Stimulated activated naive B cell treated with anti-CD40 and anti-IgM and Interleukin-4, amounts not matched to agents 10 μg/mL and 1 μg/mL and 100 μg/mL, for 72 hours (primary cell): ENCODE measurements at places on chromosomes 2 and 18.

DNA sequence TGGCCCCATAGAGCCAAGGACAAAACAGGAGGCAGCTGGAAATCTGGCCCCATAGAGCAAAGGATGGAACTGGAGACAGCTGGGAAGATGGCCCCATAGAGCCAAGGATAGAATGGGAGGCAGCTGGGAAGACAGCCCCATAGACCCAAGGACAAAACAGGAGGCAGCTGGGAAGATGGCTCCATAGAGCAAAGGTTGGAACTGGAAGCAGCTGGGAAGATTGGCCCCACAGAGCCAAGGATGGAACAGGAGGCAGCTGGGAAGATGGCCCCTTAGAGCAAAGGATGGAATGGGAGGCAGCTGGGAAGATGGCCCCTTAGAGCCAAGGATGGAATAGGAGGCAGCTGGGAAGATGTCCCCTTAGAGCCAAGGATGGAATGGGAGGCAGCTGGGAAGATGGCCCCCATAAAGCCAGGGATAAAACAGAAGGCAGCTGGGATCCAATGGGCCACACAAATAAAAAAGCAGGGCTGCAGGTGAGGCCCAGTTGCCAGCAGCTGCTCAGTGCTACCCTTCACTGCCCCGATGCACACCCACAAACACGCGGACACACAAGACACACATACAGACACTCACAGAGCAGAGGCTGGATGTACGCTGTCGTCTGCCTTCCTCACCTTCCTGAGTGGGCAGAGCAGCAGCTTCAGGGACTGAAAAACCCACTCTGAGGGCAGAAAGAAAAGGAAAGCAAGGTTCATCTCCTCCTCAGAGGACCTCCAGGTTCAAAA lies 505.4 kb upstream of the MYT1L start:
- H3K4me1 ChIP-seq, result no peaks in the 10 kb centered on the region
- no peaks in the 10 kb centered on the region for H3K36me3 ChIP-seq
- H3K4me3 ChIP-seq, result no peak overlapping the region

- no peaks in the 10 kb centered on the region for H3K27me3 ChIP-seq
- no peak for DNase-seq
- H3K4me3 ChIP-seq, result peak overlapping the region; percentile 66
- peaks cover 25% of the 10 kb centered on the region for H3K36me3 ChIP-seq
- peak overlapping the region; percentile 73 for H3K27ac ChIP-seq
- H3K4me1 ChIP-seq, result peaks cover 46% of the 10 kb centered on the region
These were observed 62.7 kb downstream of the ZCCHC2 start for GRCh38 chr18:62585274-62586150.

GRCh38 chr18:26005950-26006349 lies 84.5 kb downstream of the SS18 start:
- H3K27me3 ChIP-seq, result no peaks in the 10 kb centered on the region
- H3K27ac ChIP-seq, result no peak overlapping the region
- no peaks in the 10 kb centered on the region for H3K4me1 ChIP-seq
- H3K36me3 ChIP-seq, result peaks cover 8% of the 10 kb centered on the region
- DNase-seq, result no peak

DNA sequence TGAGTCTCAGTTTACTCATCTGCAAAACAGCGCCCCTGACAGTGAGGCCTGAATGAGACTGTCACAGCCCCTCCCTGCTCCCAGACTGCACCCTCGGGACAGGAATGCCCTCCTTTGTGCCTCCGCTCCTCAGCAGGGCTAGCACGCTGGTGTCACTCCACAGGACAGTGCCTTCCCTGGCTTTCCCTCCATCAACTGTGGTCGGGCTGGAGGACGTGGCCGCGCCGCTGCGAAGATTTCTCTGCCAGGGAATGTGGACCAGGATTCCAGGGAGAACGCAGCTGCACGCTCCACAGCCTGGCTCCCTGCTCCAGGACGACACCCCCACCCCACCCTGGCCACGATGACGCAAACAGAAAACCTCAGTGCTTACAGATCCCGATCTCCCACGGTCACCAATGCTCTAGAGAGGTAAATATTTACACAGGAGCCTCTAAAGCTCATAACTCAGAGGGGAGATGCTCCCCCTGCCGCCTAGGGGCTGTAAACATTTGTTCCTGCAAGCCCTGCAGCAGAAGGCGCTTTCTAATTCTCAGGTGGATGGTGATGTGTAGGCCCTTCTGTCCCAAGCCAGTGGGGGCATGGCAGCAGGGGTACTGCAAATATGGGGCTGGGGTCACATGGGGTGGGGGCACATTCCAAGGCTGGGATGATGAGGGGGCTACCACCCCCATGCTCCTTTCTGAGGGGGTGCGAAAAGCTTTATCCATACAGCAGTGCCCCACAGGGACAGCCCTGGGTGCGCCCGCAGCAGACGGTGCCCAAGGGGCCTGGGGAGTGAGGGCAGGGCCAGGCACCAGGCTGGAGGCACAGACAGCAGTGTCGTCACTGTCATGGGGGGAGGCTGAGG lies 12.4 kb downstream of the HS6ST1 start:
- H3K27me3 ChIP-seq, result no peaks in the 10 kb centered on the region
- H3K4me1 ChIP-seq, result peaks cover 41% of the 10 kb centered on the region
- no peak for DNase-seq
- H3K27ac ChIP-seq, result peak overlapping the region; percentile 88
- H3K4me3 ChIP-seq, result no peak overlapping the region
- H3K36me3 ChIP-seq, result peaks cover 3% of the 10 kb centered on the region

- H3K27ac ChIP-seq, result no peak overlapping the region
- no peak overlapping the region for H3K4me3 ChIP-seq
- no peaks in the 10 kb centered on the region for H3K36me3 ChIP-seq
- H3K4me1 ChIP-seq, result no peaks in the 10 kb centered on the region
- H3K27me3 ChIP-seq, result no peaks in the 10 kb centered on the region
These were observed 25.1 kb downstream of the BMP10 start for GRCh38 chr2:68846091-68846490.

- no peak for DNase-seq
- H3K4me1 ChIP-seq, result no peaks in the 10 kb centered on the region
- no peak overlapping the region for H3K27ac ChIP-seq
- H3K4me3 ChIP-seq, result no peak overlapping the region
- no peaks in the 10 kb centered on the region for H3K27me3 ChIP-seq
These were observed 85.2 kb upstream of the GRB14 start for GRCh38 chr2:164706522-164706921.

DNA sequence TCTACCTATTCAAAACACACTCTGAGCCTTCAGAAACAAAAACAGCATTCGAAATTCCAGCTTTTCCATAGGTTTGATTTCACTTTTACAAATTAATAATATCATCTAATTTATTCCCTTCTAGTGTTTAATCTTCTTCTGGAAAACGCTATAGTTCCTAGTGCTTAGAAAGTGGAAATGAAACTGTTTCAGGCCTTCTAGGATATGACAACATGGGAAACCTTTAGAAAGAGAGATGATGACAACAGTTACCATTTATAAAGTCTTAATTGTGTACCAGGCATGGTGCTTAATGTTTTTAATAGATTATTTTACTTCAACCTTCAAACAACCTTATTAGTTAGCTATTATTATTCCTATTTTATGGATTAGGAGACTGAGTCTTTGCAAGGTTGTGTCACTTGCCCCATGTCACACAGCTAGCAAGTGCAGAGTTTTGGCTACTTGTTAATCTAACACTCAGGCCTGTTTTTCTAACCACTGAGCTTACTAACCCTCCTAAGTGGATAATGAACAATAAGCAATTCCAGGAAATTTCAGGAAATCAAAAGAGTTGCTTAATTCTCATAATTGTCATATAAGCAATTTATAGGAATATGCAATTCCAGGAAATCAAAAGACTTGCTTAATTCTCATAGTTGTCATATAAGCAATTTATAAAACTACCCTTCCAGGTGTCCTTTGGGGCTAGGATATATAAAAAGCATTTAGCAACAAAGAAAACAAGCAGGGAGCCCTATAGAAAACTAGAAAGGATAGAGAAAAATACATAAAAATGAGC lies 206.0 kb downstream of the ZNF521 start:
- H3K36me3 ChIP-seq, result no peaks in the 10 kb centered on the region
- H3K4me3 ChIP-seq, result no peak overlapping the region
- no peak for DNase-seq
- H3K27ac ChIP-seq, result no peak overlapping the region
- H3K4me1 ChIP-seq, result no peaks in the 10 kb centered on the region
